ENCODE measurements at places on chromosomes 1 and 21. TPM values are rescaled to one million over a fixed set of nuclear protein-coding genes. Genes with fewer than 3 reads are reported as not detected.

The RNF207 gene
- 9.7 TPM for polyA plus RNA-seq

The EPHX1 gene
- polyA plus RNA-seq: 146 TPM

The NT5C1A gene
- polyA plus RNA-seq: not detected

The PRELP gene
- polyA plus RNA-seq: 69.6 TPM

The HEYL gene
- polyA plus RNA-seq: 38.1 TPM

The OR2T1 gene
- not detected for polyA plus RNA-seq

The MAEL gene
- polyA plus RNA-seq: 0.12 TPM

The LYPD8 gene
- not detected for polyA plus RNA-seq

The ENTREP3 gene
- 14.2 TPM for polyA plus RNA-seq
